ENCODE measurements at places on chromosomes 7 and 10. TPM values are rescaled to one million over a fixed set of nuclear protein-coding genes. Genes with fewer than 3 reads are reported as not detected.

GRCh38 chr7:131497454-131497853 lies 59.0 kb downstream of the PODXL start:
- no peak for DNase-seq
- H3K36me3 ChIP-seq: peaks cover 6% of the 10 kb centered on the region
- no peak overlapping the region for H3K27ac ChIP-seq
- no peaks in the 10 kb centered on the region for H3K4me1 ChIP-seq

- no peaks in the 10 kb centered on the region for H3K36me3 ChIP-seq
- no peak overlapping the region for H3K4me3 ChIP-seq
- H3K27ac ChIP-seq: no peak overlapping the region
- H3K4me1 ChIP-seq: peaks cover 27% of the 10 kb centered on the region
- no peaks in the 10 kb centered on the region for H3K27me3 ChIP-seq
These were observed 149.3 kb upstream of the NRP1 start for GRCh38 chr10:33483816-33484190.

SPDYE8 gene
- total RNA-seq: not detected

AS3MT gene
- total RNA-seq: 0.86 TPM

GRCh38 chr7:156116514-156117215 lies 304.4 kb upstream of the SHH start:
- DNase-seq: no peak
- no peaks in the 10 kb centered on the region for H3K36me3 ChIP-seq
- no peaks in the 10 kb centered on the region for H3K4me1 ChIP-seq
- H3K4me3 ChIP-seq: no peak overlapping the region
- no peaks in the 10 kb centered on the region for H3K27me3 ChIP-seq

GRCh38 chr10:79300711-79301110 lies 46.6 kb upstream of the PPIF start:
- no peak overlapping the region for H3K4me3 ChIP-seq
- DNase-seq: no peak
- H3K27me3 ChIP-seq: no peaks in the 10 kb centered on the region
- H3K4me1 ChIP-seq: no peaks in the 10 kb centered on the region
- no peak overlapping the region for H3K27ac ChIP-seq
- peaks cover 40% of the 10 kb centered on the region for H3K36me3 ChIP-seq

All from lung (tissue), 17 donors.